HL-60 (cell line): ENCODE measurements at places on chromosomes 13 and 19.

GRCh38 chr13:41059456-41060081 is 1.7 kb upstream of the WBP4 start:
- DNase-seq = no peak

DNA sequence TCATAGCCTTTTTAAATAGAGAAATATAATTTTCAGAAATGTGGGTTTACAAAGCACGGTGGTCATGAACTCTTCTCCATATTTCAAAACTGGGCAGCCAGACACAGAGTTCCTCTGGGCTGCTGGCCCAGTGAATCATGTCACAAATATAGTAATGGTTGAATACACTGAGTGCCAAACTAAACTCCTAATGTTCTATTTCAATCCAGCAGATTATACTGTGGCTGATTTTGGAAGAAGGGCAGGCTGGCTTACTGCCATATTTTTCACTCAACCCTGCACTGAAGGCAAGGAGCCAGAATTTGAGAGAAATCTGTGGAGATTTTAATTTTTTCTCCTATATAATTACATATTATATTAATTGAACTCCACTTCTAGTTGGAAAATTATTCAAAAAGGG is 17.0 kb upstream of the PRR20A start:
- no peak for DNase-seq

DNA sequence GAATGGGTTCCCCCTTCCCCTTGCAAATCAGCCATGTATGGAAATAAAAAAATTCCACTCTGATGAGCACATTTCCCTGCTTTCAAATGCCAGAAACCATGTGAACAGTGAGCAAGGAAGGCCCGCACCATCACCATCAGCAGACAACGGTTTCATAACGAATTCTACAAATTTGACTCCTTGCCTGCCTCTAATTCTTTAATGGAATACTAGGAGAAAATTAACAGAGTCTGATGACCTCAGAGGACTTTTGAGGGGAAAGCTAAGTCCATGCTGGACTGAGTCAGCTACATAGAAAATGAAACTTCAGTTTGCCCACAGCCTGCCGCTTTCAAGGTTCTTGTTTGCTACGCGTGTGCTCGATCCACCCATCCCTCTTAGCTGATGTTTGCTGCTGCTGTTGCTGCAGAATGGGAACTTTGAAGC is 46.7 kb upstream of the KL start:
- no peak for DNase-seq

DNA sequence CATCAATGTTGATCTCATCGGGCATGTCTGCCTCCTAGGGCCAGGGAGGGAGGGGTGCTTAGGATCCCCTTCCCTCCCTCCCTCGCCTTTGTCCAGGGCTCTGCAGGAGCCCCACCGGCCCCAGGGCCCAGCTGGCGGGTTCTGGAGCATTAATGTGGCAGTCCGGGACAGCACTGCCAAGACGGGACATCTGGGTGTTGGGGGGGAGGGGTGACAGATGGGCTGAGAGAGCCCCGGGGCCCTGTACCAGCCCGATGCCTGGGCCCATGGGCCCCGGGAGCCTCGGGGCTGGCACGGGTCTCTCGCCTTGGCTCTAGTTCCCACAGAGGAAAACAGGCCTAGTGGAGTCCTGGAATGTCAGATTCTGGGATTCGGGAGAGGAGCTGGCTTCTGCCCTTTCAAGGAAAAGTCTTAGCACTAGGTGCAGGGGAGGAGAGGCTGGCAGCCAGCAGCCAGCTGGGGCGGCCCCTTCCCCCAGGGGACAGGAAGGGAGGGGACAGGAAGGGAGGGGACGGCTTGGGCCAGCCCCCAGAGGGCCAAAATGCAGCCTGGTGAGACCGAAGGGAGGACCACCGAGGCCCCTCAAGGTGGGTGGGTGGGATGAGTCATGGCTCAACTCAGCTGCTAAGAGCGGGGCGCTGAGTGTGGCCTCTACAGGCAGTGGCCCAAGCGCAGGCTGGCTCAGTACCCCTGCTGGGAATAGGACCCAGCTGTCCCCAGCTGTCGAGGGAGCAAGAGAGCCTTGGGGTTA is 3.1 kb downstream of the PPP1R14A start:
- DNase-seq = no peak

GRCh38 chr19:12162513-12162881 is 399 bp upstream of the ZNF136 start:
- DNase-seq = no peak

GRCh38 chr19:1057176-1057855 is 9.7 kb upstream of the ARHGAP45 start:
- DNase-seq = no peak

- DNase-seq = no peak
Measured at GRCh38 chr19:11151181-11151580, 4.4 kb downstream of the SPC24 start.

GRCh38 chr19:41377977-41378709 is 1.8 kb downstream of the TMEM91 start:
- no peak for DNase-seq

DNA sequence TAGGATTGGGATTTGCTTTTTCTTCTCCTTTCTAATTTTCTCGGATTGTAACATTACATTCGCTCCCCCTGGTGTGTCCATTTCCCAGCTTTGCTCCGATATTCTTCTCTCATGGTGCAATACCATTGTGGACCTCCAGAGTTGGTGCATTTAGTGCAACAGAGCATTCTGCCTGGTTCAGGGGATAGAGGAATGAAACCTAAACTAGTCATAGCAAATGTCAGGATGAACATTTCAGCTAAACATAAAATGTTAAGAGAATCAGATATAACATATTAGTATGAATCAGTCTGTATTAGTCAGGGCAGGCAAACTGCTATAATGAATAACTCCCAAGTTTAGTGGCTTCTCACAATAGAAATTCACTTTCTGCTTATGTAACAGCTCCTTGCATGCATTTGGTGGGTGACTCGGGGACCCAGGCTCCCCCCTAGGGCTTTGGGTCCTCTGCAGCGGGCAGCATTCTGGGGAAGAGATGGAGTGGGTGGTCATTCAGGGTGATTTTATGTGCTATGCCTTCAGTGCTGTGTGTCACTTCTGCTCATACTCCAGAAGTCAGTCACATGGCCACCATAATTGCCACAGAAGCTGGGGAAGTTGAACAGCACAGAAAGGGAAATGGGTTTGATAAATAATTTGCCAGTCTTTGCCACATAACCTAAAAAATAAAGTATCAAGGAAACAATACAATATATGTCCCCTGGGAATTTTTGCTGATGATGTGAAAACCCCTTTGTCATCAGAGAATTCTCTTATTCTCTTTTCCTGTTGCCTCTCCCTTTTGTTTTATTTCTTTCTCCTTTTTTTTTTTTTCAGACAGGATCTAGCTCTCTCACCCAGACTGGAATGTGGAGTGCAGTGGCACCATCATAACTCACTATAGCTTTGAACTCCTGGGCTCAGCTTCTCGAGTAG is 111.0 kb downstream of the HSPH1 start:
- peak; percentile 67 for DNase-seq

- DNase-seq = peak; percentile 55
Measured at GRCh38 chr13:45367358-45367757, 26.4 kb upstream of the TPT1 start.

GRCh38 chr13:44322928-44323327 is 50.7 kb upstream of the SERP2 start:
- no peak for DNase-seq

DNA sequence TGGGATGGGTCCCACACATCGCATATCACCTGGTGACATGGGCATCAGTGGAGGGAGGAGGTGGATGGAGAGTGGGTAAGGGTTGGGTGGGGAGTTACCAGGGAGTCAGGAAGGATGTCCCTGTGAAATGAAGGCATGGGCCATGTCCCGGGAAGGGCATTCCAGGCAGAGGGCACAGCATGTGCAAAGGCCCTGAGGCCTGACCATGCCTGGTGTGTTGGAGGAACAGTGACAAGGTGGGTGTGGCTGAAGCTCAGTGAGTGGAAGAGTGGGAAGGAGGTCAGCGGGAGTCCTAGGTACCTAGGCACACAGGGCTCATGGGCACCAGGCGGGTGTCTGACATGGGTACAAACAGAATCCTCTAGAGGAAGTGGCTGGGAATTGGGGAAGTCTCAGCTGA is 11.0 kb upstream of the COLGALT1 start:
- DNase-seq = no peak

DNA sequence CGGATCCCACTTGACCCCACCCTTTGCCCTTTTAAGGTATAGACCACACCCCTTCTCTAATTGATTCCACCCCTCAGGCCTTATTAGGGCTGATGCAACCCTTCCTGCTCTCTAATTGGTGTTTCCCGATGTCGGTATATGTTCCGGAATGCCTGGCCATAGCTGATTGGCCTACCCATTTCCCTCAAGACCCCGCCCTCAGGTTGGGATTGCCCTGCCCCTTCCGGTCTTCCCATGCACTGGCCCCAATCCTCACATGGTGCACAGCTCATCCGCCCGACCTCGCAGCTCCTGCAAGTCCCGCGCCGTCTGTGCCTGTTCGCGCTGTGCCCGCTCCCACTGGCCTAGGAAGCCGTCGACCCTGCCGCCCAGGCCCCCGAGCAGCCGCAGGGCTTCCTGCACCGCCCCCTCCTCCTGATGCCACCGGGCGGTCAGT is 18.1 kb downstream of the TSKS start:
- DNase-seq = no peak
